ENCODE measurements at places on chromosomes 7 and 10. TPM values are rescaled to one million over a fixed set of nuclear protein-coding genes. Genes with fewer than 3 reads are reported as not detected.

DNA sequence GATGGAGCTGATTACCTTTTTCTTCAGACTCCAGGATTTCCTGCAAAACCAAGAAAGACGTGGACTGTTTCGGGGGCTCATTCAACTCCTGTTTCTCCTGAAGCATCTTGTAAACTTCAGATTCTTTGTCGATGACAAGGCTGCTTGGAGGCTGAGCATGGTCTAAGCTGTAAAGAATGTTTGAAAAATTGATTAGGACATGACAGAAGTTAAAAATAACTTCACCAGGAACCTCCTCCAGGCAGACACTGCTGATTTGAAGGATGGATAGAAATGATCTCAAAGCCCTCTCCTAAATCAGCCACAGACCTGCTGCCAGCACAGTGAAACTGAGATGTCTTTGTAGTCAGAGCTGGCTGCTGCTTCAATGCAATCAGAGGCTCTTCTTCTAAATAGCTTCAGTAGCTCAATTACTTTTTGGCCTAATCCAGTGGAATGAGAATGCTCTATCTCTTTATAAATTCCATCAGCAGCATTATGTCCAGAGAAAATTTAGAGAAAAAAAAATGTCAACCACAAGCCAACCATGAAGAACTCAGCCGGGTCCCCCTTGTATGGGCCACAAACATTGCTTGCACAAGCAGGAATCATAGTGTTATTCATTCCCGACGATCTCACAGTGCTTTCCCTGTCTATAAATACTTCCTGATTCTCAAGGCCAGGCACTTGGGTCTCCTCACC, 43.5 kb downstream of the PDLIM1 start:
- DNase-seq, result no peak

DNA sequence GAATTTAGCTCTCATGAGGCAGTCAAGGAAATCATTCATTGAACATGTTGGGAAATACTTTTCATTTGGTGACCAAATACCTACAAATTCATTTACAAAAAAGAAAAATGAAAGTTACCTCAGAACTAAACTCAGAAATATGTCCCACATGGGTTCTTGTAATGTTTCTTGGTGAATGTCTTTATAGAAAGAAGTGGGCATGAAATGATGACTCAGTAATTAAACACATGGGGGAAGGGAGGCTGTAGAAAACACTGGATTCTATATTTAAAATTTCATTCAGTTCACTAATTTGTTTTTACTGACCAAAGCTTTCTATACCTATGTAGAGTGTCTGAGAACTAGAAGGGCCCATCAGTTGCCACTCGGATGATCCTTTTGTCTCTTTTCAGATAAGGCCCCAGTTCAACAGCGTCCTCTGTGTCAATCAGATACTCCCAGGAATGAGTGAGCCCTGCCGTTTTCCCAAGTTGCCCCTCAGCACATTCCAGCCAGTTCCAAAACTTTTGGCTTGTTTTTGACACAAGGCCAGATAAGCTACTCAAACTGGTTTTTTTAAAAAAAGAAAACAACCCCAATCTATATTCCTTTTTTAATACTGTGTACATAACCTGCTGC, 49.3 kb upstream of the AGBL3 start:
- no peak for DNase-seq

Gene TDRD1
- 0.52 TPM for total RNA-seq

Gene NPC1L1
- total RNA-seq, result under 0.01 TPM

Gene CTAGE4
- 0.28 TPM for total RNA-seq
